ENCODE measurements at places on chromosomes 1 and 21.

DNA sequence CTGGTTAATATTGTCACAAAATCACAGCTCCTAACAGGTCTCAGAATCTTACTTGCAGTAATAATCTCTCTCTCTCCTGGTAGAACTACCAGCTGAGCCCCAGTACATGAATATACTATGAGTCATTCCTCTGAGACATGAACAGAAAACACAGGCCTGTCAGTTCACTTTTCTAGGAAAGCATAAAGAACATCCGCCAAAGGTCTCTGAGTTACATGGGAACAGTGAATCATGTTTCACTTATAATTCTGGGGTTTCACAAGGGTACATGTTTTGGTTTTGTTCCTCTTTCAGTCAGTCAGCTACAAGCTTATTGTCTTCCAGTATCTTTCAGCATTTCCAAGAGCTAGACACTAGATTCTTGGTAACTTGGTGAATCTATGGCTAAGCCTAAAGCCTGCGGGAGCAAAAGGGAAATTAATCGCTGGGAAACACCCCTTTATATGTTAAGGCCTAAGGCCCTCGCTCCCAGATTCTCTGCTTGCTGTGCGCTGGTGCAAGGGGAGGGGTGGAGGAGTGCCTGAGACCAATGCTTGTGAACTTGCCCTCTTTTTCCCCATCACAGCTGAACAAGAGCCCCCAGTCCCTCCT is 31.7 kb downstream of the IFNGR2 start:
- no peak for DNase-seq

DNA sequence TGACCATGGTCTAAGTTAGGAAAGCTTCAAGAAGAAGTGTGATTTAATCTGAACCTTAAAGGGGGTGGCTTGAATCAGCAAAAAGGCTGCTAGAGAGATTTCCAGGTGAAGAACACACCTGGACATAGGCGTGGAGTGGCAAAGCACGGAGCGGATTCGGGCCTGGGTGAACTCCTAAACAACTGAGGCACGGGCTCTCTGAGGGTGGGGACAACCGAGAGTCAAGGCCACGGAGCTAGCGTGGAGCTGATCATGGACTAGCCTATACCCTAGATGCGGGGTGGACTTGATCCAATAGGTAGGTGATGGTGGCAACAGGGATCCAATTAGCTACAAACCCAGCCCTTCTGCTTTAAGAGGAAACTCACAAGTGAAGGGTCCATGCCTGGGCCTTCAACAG is 27.8 kb downstream of the SYT2 start:
- DNase-seq, result no peak

GRCh38 chr1:56396581-56396980 is 182.8 kb downstream of the PLPP3 start:
- no peak for DNase-seq

DNA sequence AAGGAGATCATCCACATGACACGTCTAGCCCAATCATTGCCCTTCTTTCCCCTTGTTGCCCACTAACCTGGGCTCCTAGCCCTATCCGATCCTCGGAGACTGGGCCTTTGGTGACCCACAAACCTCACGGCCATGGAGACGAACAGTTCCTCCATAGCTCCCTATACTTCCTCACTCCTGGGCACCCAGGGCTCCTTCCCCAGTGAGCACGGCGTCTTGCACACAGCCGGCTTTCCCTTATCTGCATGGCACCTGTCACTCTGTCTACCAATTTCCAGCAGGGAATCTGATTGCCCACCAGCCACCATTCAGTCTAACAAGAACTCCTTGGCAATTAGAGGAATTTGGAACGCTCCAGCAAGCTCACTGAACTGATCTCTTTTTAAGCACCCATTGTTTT is 3.1 kb downstream of the GNG4 start:
- no peak for DNase-seq

- no peak for DNase-seq
Observed at GRCh38 chr1:159509440-159510228, 26.2 kb downstream of the OR10J5 start.

GRCh38 chr1:160880216-160880615 is 4.8 kb downstream of the ITLN1 start:
- no peak for DNase-seq

DNA sequence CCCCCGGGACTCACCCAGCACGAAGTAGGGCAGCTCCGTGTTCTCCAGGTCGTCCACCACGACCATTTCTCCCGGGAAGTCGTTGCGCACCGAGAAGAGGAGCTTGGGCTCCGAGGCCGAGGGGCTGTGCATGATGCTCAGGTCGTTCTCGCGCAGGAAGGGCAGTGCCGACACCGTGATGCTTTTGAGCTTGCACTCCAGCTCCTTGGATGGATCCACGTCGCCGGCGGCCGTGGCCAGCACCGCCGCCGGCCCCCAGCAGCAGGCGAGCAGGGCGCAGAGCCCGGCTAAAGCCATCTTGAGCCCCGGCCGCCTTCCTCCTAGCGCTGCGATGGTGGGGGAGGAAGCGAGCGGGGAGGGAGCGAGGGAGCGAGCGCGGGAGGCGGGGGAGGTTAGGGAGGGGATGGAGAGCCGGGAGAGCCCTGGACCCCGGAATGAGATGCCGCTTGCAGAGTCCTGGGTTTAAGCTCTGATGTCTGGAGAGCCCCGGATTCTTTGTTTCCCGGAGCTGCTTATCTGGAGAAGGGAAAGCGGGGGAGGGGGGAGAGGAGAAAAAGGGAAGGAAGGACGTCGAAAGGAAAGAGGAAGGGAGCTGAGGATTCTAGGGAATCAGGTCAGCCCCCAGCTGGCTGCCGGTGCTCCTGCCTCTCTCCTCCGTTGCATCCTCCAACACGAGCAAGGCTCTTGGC is at the start of gene ASTN1:
ASTN1 (minus strand) TSS at position 333 of the 689 bp plus-strand sequence; CDS start at position 297, 36 bp downstream.
- DNase-seq, result peak; percentile 27

DNA sequence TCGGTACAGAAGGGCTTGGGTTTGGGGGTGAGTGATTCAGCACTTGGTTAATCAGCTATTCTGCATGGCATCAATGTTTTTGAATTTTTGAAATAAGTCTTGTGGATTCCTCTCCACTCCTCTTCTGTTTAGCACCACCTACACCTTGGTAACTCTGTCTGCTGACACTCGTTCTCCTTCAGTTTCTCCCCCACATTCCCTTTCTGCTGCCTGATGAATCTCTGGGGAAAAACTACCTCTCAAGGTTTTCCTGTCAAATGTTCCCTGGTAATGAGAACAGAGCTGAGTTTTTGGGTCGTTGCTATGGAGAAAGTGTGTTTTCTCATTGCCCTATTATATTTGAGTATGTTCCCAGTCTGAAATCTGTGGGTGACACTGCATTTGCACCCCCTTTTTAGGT is 108.2 kb downstream of the GABPA start:
- DNase-seq, result no peak

GRCh38 chr1:214377485-214377884 is 96.5 kb downstream of the SMYD2 start:
- DNase-seq, result no peak

- no peak for DNase-seq
Observed at GRCh38 chr1:235902677-235903542, 36.2 kb upstream of the LYST start.

DNA sequence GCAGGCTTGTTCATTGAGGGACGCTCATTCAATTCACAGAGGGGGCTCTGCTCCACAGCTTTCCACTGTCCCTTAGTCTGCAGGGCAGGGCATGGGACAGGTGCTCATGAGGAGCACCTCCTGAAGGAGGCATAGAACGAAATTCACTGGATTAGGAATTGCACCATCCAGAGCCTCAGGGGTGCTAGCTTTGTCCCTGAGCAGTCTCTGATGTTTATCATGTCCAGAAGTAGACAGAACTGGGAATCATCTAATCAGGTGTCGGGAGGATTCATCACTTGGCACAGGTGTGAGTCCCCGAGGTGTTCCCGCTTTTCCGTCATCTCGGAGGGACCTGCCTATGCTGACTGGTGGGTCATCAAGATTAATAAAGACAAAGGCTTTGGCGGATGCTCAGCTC is 321.4 kb downstream of the AJAP1 start:
- DNase-seq, result no peak

DNA sequence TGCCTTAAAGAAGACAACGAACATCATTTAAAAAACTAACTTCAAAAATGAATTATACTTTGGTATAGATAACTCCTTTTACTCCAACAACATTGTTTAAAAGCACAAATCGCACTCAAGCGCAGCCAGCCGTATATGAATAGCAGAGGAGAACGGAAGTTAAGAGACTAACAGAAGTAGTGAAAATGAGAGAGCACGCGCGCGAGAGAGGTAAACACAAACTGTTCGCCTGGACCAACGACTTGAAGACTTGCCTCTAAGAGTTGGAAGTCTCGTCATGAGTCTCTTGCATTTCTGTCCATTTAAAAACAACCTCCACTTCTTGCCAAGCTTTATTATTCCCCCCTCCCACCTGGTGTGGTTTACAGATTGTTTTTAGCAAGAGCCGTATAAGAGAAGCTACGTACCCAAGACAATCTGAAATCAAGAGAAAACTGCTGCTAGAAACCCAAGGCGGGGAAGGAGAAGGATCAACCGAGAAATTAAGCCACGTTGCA is 479 bp downstream of the SELENOF start:
- no peak for DNase-seq

DNA sequence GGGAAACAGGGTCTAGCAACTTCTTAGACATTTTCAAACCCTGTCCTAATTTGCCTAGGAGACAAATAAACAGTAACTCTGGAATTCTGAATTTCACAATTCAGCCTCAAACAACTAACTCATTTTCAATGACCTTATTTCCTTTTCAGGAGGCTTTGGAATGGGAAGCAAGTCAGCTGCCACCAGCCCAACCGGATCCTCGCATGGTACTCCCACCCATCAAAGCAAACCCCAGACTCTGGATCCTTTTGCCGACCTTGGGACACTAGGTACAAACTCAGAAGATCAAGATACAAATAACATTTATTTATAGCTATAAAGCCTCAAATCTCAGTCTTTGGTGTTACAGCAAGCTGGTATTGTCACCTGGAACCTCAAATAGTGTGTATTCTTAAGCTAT is 18.9 kb upstream of the LEPR start:
- DNase-seq, result no peak

DNA sequence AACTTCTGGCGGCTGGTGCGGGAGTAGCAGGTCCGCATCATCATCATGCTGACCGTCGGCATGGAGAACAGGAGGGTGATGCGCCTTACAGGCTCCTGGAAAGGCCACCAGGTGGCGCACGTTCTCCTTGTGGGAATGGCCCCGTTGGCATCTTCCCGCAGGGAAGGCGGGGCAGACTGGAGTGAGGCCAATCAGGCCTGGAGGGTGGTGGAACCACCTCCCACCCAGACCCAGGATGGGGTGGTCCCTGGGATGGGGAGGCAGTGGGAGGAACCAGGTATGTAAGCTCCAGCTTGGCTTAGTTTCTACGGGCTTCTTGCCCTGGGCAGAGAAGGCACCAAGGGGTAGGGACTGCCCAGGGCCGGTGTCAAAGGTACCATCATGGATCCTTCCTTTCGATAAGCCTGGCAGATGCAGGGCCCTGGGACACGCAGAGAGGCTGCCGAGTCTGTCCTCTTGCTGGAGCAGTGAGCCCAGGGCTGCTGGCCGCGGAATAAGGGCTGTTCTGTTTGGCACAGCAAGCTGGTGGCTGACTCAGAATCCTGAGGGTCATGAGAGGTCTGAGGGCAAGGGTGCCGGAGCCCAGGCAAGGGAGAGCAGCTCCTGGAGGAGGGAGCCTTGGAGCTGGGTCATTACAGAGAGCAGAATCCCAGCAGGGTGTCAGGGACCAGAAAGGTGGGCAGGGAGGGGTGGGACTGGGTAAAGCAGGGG is 8.7 kb upstream of the LGR6 start:
- peak; percentile 53 for DNase-seq

- DNase-seq, result no peak
Observed at GRCh38 chr1:111735858-111736544, 3.2 kb downstream of the INKA2 start.

DNA sequence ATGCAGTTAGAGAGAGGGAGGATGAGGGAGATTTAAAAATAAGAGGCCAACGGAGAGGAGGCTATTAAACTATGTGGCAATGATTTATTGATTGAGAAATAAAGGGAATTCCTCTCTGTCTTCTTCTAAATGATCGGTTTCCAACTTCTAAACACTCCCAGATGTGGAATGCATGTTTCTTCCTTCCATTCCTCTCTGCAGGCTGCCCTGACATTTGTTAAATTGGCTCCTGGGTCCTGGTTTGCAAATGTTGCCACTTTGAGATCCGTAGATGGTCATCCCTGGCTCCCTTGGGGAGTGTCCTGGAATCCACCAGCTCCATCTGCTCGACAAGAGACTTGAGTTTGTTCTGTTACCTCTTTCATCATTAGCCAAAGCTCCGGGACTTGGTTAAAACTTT is 10.3 kb upstream of the C1orf198 start:
- no peak for DNase-seq

DNA sequence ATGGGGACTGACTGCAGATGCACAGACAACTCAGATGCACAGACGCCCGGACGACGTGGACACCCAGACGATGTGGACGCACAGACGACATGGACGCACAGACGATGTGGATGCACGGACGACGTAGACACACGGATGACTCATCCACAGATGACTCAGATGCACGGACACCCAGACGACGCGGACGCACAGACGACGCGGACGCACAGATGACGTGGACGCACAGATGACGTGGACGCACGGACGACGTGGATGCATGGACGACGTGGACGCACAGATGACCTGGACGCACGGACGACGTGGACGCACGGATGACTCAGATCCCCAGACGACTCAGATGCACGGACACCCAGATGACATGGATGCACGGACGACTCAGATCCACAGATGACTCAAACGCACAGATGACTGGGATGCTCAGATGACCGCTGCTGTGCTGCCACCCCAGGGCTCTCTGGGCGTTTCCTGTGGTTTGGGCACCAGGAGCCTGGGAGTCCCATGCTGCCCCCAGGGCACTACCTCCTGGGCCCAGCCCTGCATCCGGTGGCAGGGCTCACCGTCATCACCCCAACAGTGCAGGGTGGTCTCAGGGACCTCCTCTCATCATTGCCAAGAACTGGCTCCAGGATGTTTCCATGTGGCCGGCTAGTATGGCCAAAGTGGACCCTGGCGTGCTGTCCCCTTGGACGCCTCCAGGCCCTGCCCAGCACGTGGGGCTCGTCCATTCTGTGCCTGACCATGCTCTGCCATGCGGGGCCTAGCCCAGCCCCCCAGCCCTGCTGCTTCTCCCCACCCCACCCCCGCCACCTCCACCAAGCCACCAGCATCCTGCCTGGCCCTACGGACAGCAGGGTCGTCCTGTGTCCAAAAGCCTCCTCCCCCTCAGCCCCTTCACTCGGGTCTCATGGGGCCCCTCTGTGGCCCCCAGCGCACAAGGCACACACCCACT is 14.0 kb downstream of the FAAP20 start:
- DNase-seq, result no peak

DNA sequence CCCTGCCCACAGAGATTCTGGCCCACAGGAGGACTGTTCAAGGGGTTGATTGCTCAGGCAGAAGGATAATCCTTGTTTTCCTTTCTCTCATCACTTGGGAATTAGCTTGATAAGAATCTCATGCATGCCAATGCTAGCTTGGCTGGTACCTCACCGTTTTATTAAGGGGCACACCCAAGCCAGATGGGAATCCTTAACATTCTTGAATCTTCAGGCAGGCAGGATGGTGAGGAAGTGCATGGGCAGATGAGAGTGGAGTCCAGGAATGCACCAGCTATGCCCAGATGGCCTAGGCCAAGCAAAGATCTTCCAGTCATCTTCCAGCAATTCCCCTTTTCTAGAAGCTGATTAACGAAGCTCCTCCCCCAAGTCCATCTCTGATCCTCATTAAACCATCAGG is 4.1 kb upstream of the LCE7A start:
- no peak for DNase-seq

- no peak for DNase-seq
Observed at GRCh38 chr1:186429017-186429416, 31.9 kb downstream of the PDC start.
